NCI-H1436 (cell line): ENCODE measurements at places on chromosomes 4 and X.

GRCh38 chr4:133484287-133484686 lies 335.2 kb downstream of the PCDH10 start:
- no peak for DNase-seq

- no peak for DNase-seq
Observed at GRCh38 chr4:7092026-7092425, 24.2 kb upstream of the GRPEL1 start.

DNA sequence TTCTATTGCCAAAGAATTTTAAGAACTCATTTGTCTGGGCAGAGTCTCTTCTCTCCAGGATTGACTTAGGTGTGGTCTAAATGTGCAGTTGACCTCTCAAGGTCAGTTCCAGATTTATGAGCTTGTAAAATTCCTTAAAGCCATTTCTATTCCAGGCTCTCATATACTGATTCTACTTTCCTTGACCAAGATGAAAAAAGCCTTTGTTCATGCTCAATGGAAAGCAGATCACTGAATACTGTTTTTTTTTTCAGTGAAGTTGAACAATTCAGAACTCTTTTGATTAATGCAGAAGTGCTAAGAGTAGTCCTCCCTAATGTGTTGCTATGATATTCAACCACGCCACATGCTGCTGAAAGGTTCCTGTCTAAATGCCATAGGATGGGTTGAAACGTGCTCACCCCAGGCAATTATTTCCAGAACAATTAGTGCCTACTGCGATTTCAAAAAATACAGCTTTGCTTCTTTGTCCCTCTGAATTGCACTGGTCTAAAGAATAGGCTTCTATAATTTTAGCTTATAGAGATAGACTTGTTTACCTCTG lies 312.4 kb upstream of the PABPC5 start:
- DNase-seq: no peak

DNA sequence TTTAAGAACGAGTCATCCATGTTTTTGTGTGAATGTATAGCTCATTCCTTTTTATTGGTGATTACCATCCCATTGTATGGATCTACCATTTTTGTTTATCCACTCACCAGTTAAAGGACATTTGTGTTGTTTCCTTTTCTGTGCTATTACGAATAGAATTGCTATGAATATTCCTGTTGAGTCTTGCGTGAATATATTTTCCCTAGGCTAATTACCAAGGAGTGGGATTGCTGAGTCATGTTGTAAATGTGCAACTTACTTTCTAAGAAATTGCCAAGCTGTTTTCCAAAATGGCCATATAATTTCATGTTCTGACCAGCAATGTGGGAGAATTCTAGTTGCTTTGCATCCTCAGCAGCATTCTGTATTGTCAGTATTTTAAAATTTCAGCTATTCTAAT lies 51.3 kb downstream of the YIPF6 start:
- no peak for DNase-seq

- no peak for DNase-seq
Observed at GRCh38 chrX:130789793-130790192, 113.2 kb downstream of the ENOX2 start.

GRCh38 chr4:149973181-149973580 lies 105.1 kb upstream of the DCLK2 start:
- DNase-seq: no peak

DNA sequence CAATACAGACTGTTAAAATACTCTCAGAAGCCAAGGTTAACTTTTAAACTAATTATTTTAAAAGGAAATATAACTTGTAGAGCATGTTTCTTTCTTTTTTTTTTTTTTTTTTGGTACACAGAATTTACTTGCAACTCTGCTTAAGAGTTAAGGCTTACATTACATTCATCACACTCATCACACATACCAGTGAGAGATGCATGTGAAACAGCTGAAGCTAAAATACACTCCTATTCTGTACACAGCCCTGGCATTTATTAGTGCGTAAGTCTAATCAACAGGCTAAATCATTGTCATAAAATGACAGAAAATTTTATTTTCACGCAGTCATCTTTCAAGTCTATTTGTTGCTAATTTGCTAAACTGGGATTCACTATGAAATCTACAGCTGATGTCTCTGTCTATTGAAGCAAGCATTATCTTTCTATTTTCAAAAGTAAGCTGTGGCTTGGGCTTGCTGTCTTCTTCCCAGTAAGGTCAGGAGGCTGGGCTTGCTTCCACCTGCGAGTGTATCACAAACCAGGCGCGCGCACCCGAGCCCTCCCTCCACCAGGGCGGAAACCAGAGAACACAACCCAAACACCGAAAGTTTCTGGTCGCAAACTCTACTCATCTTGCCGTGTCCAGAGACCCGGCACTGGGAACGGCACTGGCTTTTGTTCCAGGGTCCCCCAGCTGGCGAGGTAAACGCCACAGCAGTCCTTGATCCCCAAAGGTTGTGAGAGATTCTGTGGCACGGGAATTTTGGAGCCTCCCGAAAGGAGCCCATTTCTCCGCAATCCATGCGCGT lies 3.9 kb downstream of the MAML3 start:
- DNase-seq: peak; percentile 30

- no peak for DNase-seq
Observed at GRCh38 chr4:27057053-27057452, 196.4 kb downstream of the STIM2 start.

DNA sequence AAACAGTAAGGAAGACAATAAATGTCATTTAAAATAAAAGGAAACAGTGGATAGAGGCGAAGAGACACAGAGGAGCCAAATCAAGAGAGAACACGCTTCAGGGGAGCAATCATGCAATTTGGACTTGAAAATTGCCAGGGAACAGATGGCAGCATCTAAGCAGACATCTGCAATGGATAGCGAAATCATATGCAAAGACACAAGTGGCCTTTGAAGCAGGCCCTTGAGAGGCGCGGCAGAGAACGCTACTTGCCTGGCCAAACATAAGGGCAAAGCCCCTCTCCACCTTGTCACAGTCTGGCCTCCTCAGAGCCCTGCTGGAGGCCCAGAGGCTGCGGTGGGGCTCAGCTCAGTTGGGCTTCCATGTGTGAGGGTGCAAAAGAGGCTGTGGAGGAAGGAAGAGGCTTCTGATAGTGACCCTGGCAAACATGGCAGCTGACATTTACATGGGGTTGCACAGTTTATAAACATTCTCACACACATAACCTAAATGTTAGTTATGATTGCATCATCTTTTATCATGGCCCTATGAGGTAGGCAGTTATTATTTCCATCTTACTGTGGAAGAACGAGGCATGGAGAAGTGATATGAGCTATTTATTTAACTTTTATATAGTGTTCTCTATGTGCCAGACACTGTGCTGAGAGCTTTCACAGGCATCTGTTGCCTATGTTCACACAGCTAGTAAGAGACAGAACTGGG lies 18.3 kb downstream of the ADGRG4 start:
- peak; percentile 82 for DNase-seq

DNA sequence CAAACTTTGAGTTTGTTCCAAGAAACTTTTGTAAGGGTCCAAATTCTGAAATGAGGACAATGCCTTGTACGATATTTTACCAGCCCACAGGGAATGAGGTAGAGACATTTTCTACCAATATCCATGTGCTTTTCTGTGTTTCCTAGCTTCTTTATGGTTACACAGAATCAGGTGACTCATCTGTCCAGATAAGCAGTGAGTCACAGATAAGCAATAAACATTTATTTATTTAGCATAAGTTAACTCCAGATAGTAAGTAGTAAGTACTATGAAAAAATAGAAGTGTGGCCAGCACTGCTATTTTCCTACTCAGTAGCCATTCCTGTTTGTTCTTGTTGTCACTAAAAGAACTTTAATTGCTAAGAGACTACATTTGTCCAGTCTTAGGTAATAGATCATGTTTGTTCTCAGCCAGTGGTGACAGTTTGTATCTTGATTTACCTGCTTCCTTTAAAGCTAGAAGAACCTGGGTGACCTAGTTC lies 7.4 kb downstream of the AFF1 start:
- no peak for DNase-seq

GRCh38 chr4:124952601-124953000 lies 240.1 kb upstream of the ANKRD50 start:
- no peak for DNase-seq

DNA sequence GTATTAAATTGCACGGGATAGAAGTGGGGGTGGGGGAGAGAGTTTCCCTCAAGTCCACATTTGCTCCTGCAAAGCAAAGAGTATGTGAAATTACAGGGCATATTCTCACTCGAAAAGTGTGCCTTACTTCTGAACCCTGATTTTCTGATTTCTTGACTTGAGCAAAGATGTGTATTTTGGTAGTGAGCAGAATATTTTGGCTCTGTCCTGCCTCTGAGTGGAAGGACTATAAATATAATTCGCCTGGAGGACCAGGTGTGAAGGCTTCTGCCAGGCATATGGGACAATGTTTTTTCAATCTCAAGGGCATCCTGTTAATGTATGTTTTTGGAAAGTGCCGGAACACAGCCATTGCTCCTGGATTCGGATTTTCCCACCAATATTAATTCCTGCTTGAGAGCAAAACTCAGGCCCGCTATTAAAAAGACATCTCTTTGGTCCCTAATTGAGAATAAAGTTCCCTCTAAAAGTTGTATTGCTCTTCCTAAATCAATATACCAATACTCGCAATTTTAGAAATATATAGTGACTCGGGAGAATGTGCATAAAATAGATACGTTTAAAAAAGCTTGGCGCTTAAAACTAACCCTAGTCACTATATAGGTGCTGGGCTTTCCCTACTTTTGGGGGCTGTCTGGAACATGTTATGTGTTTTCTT lies 15.3 kb upstream of the PITX2 start:
- no peak for DNase-seq

GRCh38 chr4:56209767-56210166 lies 177.5 kb downstream of the AASDH start:
- DNase-seq: no peak

DNA sequence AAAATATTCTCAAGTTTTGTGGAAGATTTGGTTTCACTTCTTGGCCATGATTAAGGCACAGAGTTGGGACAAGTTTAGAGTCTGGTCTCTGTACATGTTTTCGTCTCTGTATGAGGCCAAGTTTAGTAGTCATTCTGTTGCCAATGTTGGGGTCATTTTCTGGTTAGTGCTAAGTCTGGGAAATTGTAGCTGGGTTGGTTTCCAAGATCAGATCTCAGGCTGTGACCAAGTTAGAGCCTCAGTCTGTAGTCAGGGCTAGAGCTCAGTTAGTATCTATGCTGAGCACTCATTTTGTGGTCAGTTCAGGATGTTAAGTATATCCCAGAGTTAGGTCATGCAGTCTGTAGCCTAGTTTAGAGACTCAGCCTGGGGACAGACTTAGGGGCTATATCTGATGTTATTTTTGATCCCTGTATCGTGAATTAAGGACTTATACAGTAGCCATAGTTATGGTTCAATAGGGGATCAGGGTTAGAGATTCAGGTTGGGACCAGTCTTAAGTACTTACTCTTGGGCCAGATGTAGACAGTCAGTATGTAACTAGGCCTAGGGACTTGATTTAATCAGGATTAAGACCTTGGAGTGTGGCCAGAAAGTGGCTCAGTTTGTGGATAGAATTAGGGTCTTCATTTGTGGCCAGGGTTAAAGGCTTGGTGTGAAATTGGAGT lies 6.6 kb upstream of the ENOX2 start:
- DNase-seq: no peak

DNA sequence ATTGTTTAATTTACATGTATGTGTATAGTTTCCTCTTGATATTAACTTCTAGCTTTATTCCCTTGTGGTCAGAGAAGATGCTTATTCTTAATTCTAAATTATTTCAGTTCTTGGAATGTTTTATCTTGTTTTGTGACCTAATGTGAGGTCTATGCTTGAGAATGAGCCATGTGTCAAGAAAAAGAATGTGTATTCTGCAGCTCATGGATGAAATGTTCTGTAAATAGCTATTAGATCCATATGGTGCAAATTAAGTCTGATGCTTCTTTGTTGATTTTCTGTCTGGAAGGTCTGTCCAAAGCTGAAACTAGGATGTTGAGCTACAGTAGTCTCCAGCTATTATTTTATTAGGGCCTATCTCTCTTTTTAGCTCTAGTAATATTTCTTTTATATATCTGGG lies 187.3 kb upstream of the RASGEF1B start:
- DNase-seq: no peak

GRCh38 chrX:130176354-130176776 lies 4.6 kb downstream of the RAB33A start:
- DNase-seq: no peak

DNA sequence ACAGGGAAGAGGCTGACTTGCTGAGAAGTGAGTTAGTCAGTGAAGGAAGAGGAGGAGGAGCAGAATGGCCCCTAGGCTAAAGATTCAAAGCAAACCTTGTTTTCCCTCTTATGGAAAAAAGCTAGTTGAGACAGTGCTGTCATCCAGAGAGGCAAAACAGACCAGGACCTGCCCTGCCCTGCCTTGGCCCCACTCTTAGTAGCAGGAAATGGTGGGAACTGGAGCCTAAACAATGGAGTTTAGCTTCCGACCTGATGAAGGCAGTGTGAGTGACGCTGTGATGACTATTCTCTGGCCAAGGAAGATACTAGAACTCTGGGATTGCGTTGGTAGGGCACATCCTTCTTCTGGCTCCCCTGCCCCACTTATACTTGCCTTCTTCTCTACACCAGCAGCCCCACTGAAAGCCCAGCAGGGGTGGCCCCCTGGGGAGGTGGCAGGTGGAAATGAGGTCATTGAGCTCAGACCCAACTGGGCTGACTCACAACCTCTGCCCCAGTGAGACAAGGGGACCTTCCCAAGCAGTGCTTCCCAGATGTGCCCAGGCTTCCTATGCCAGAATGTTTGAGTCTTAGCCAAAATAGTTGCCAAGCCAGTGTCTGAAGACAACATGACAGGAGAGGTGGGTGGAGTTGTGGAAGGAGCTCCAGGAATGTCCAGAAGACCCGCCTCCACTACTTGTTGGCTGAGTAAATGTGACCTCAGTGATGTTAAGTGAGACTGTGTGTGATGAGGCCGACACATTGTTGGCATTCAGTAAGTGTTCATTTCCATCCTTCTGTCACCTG lies 38.8 kb downstream of the MSN start:
- DNase-seq: no peak

DNA sequence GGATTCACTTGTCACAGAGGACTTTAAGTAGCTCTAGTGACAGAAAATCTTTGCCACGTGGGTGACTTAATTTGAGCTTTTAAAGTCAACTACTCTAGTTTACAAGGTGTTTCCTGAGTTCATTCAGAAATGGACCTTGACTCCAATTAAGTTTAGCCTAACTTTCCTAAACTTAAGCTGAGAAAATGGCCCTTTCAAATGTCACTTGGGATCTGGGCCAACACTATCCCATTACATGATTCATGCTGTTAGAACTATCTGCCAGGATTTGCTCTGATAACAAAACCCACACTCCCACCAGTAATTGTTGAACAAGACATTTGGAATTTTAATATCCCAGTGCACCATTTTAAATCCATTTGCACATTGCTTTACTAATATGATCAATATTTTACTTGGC lies 40.8 kb downstream of the C4orf46 start:
- DNase-seq: no peak

DNA sequence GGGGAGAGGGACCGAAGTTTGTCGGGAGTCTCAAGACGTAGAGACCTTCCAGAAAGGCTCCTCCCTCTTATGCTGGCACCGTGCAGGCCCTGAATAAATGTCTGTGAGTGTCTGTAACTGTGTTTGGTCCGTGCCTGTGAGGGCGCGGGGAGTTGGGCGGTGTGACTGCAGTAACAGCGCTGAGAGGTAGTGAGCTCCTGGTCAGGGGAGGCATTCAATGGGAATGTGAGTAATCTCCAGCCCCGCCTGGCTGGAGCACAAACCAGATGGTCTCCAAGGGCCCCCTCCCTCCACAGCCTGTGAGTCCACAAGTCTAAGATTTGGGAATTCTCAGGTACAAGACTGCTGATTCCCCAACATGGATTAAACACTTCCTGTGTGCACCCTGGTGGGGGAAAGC lies 100.0 kb downstream of the HMX1 start:
- no peak for DNase-seq

- no peak for DNase-seq
Observed at GRCh38 chr4:37799941-37800554, 26.4 kb upstream of the PGM2 start.

GRCh38 chr4:67437974-67438713 lies 107.2 kb downstream of the CENPC start:
- DNase-seq: no peak
